ENCODE measurements at places on chromosomes 7 and 10.
A peak's percentile ranks its signal among the peaks of the same experiment; 100 is the strongest.

- H3K4me3 ChIP-seq, result no peak overlapping the region
- no peak for DNase-seq
- H3K27me3 ChIP-seq, result no peaks in the 10 kb centered on the region
- no peaks in the 10 kb centered on the region for H3K36me3 ChIP-seq
- no peaks in the 10 kb centered on the region for H3K4me1 ChIP-seq
These were observed 88.4 kb downstream of the FAS start for GRCh38 chr10:89078724-89079672.

- H3K36me3 ChIP-seq, result no peaks in the 10 kb centered on the region
- no peak overlapping the region for H3K27ac ChIP-seq
- H3K4me3 ChIP-seq, result no peak overlapping the region
These were observed 96.8 kb downstream of the DKK1 start for GRCh38 chr10:52410916-52411315.

- no peaks in the 10 kb centered on the region for H3K4me1 ChIP-seq
- no peak overlapping the region for H3K4me3 ChIP-seq
- H3K27ac ChIP-seq, result no peak overlapping the region
- no peak for DNase-seq
- H3K27me3 ChIP-seq, result no peaks in the 10 kb centered on the region
These were observed 436.0 kb downstream of the PAXIP1 start for GRCh38 chr7:154566877-154567276.

- no peak for DNase-seq
- H3K36me3 ChIP-seq, result no peaks in the 10 kb centered on the region
- H3K27me3 ChIP-seq, result no peaks in the 10 kb centered on the region
- no peaks in the 10 kb centered on the region for H3K4me1 ChIP-seq
These were observed 256.0 kb upstream of the TCERG1L start for GRCh38 chr10:131567279-131568162.

GRCh38 chr7:129343099-129343700, 91.0 kb upstream of the STRIP2 start:
- H3K27me3 ChIP-seq, result no peaks in the 10 kb centered on the region
- no peaks in the 10 kb centered on the region for H3K4me1 ChIP-seq
- no peaks in the 10 kb centered on the region for H3K36me3 ChIP-seq
- no peak for DNase-seq

DNA sequence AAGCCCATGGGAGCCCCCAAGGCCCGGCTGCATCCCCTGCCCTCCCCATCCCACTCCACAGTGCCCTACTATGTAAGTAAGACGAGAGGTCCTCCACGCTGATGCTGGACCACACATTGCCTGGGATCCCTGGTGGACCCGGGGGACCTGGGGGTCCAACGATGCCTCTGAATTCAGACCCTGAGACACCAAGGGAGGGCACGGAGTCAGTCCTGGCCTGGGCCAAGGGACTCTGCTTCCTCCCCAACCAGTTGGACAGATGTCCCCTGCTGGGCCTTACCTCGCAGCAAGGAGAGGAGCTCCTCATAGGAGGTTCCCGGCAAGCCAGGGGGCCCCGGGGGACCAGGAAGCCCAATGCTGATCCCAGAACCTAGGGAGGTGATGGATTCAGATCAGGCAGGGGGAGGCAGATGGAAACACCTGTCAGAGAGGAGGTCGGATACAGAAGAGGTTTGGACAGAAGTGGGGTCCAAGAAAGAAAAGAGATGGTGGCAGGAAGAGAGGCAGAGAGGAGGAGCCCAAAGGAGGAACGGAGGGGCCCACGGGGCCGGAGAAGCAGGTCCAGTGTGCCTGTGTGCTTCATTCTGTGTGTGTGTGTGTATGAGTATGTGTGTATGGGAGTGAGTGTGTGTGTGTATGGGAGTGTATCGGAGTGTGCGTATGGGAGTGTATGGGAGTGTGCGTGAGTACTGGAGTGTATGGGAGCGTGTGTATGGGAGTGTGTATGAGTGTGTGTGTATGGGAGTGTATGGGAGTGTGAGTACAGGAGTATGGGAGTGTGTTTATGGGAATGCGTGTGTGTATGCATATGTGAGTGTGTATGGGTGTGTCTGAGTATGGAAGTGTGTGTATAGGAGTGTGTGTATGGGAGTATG, 50.2 kb downstream of the COL17A1 start:
- no peaks in the 10 kb centered on the region for H3K27me3 ChIP-seq
- H3K4me3 ChIP-seq, result no peak overlapping the region
- H3K27ac ChIP-seq, result no peak overlapping the region
- H3K4me1 ChIP-seq, result no peaks in the 10 kb centered on the region
- H3K36me3 ChIP-seq, result peaks cover 3% of the 10 kb centered on the region
- DNase-seq, result no peak

DNA sequence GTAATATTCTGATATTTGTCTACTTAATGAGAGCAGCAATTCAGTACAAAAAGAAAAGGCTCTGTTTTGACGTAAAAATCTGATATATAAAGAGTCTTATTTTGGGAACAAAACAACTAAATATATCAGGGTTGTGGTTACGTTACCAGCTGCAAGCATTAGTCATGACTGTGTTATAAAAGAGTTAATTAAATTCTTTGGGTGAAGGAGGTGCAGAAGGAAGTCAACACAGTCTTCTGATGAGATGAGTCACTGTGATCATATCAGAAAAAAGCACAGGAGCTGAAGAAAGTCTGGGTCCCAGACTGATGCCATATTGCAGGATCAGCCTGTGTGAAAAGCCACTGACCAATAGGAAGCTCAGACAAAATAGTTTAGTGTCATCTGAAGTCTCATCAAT, 234.3 kb upstream of the TEX47 start:
- no peak overlapping the region for H3K27ac ChIP-seq
- H3K4me3 ChIP-seq, result no peak overlapping the region
- H3K27me3 ChIP-seq, result no peaks in the 10 kb centered on the region
- no peaks in the 10 kb centered on the region for H3K36me3 ChIP-seq
- no peak for DNase-seq

DNA sequence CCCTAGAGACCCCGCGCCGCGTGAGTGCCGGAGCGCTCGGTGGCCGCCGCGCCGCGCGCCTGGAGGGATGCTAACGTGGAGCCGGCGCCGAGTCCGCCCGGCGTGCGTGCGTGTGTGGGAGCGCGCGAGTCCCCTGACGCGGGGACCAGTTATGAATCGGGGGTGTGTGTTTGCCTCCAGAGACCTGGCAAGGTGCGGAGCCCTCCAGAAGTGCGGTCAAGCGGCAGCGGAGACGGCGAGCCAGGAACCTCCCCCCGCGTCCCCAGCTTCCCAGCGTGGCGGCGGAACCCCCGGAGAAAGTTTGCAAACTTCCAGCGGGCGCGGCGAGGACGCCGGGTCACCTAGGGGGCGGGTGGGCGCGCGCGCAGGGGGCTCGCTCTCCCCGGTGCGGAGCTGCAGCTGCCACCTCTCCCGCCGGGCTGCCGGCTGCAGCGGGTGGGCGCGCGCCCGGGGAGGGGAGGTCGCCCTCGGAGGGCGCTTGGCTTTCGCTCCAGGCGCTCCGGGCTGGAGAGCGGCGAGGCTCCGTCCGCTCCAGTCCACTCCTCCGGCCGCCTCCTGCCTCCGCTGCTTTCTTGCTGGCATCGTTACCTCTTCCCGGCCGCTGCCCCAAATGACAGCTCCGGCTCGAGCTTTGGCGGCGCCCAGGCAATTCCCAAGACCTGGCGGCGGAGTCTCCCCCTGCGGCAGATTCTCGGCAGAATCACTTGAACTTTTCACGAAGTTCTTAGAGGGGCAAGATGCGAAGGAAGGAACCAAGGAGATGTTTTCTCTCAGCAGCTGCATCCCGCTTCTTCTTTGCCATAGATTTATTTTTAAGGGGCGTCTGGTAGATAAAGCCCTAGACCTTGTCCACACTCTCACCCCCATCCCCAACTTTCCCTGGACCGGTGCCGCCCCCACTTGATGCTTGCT, 2.3 kb upstream of the CREB5 start:
- H3K27ac ChIP-seq, result peak overlapping the region; percentile 81
- H3K27me3 ChIP-seq, result peaks cover 64% of the 10 kb centered on the region
- peaks cover 38% of the 10 kb centered on the region for H3K4me1 ChIP-seq
- peak overlapping the region; percentile 52 for H3K4me3 ChIP-seq

GRCh38 chr10:21243748-21244257, 281.7 kb downstream of the SKIDA1 start:
- H3K36me3 ChIP-seq, result no peaks in the 10 kb centered on the region
- H3K27me3 ChIP-seq, result no peaks in the 10 kb centered on the region
- no peaks in the 10 kb centered on the region for H3K4me1 ChIP-seq
- no peak overlapping the region for H3K4me3 ChIP-seq

GRCh38 chr10:86932674-86933073, 24.7 kb downstream of the MMRN2 start:
- H3K27ac ChIP-seq, result peak overlapping the region; percentile 7
- no peak overlapping the region for H3K4me3 ChIP-seq
- DNase-seq, result no peak
- H3K36me3 ChIP-seq, result no peaks in the 10 kb centered on the region

- H3K4me1 ChIP-seq, result no peaks in the 10 kb centered on the region
- H3K27ac ChIP-seq, result no peak overlapping the region
- H3K4me3 ChIP-seq, result no peak overlapping the region
- no peak for DNase-seq
These were observed 64.6 kb downstream of the HERC4 start for GRCh38 chr10:68010426-68010940.

GRCh38 chr7:79504607-79505389, 51.3 kb upstream of the MAGI2 start:
- no peaks in the 10 kb centered on the region for H3K27me3 ChIP-seq
- H3K4me3 ChIP-seq, result no peak overlapping the region
- no peak for DNase-seq
- H3K4me1 ChIP-seq, result no peaks in the 10 kb centered on the region
- no peaks in the 10 kb centered on the region for H3K36me3 ChIP-seq

DNA sequence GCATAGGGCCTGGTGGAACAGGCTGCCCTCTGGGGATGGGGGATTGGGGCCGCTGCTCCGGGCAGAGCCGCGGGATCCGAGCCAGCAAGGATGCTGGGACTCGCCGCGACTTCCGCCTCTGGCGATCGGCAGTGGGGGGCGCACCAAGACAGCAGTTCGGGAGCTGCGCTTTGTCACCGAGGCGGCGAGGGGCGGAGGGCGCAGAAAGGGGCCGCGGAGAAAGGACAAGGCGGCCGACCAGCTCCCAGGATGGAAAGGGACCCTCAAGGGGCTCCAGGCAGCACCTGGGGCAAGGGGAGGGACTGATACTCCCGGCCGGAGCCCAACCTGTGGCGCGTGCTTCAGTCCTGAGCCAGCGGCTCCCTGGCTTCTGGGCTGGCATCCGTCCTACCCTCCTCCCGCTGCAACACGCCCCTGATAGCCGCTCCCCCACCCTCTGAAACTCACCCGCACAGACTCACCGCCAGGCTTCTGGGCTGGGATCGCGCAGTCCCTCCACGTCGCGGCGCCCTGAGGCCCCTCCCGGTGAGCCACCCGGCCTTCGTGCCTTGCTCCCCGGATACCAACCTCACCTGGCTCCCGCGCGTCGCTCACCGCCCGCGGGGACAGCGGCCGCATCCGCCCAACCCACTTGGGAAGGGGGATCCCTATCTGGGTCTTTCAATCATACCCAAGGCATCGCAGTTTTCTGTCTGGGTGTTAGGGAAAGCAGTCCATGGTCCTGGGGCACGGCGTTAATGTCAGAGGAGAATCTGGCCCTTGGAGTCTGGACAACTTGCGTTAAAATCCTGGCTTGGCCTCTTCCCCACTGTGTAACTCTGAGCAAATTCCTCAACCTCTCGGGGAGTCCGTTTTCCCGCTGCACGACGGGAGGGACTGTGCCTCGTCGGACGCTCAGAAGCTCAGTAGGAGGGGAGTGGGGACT, 7.0 kb upstream of the EVX1 start:
- peaks cover 18% of the 10 kb centered on the region for H3K4me1 ChIP-seq
- DNase-seq, result no peak
- no peak overlapping the region for H3K27ac ChIP-seq
- H3K27me3 ChIP-seq, result peaks cover 29% of the 10 kb centered on the region
- peak overlapping the region; percentile 24 for H3K4me3 ChIP-seq
- no peaks in the 10 kb centered on the region for H3K36me3 ChIP-seq

GRCh38 chr10:47360419-47361040, 12.4 kb downstream of the RBP3 start:
- no peak overlapping the region for H3K4me3 ChIP-seq
- H3K36me3 ChIP-seq, result no peaks in the 10 kb centered on the region
- DNase-seq, result no peak
- no peaks in the 10 kb centered on the region for H3K27me3 ChIP-seq
- no peaks in the 10 kb centered on the region for H3K4me1 ChIP-seq

DNA sequence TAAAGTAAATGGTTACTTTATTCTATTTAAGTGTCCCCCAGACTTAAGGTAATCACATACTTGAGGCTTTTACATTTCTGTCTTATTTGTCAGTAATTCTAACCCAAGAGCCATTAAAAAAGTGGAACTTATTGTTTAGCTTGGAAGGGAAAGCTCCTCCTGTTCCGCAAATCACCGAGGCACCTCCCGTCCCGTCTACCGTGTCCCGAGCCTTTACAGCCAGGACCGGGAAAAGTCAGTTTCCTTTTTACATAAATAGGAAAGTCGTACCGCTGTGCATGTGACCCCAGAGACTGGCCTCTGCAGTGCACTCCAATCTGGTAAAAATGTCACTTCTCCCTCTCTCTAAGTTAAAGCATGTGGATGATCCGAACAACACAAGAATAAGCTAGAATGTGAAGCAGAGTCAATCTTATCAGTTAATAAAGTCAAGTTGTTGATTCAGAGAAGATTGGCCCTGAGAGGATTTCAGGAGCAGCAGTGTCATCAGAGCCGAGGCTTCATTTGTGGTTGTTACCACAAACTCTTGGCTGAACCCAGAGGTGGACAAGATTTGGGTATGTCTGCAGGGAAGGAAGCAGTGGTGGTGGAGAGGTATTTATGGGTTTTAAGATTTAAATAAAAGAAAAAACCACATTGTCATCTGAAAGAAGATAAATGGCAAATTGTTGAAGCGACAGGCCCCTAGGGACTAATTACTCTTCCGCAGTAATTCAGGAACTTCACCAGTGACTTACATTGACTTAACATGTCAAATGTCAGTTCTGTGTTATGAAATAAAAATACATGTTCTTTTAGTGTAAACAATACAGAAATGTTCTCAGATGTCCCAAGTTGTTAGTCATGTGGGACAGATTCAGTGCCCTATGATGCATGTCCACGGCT, 316.6 kb upstream of the ZNF32 start:
- H3K4me1 ChIP-seq, result peaks cover 18% of the 10 kb centered on the region
- H3K27ac ChIP-seq, result peak overlapping the region; percentile 32
- no peak for DNase-seq
- H3K36me3 ChIP-seq, result no peaks in the 10 kb centered on the region

GRCh38 chr10:122495406-122496340, 34.3 kb downstream of the HTRA1 start:
- no peaks in the 10 kb centered on the region for H3K27me3 ChIP-seq
- no peaks in the 10 kb centered on the region for H3K36me3 ChIP-seq
- peak overlapping the region; percentile 76 for H3K27ac ChIP-seq
- peaks cover 22% of the 10 kb centered on the region for H3K4me1 ChIP-seq
- no peak overlapping the region for H3K4me3 ChIP-seq

DNA sequence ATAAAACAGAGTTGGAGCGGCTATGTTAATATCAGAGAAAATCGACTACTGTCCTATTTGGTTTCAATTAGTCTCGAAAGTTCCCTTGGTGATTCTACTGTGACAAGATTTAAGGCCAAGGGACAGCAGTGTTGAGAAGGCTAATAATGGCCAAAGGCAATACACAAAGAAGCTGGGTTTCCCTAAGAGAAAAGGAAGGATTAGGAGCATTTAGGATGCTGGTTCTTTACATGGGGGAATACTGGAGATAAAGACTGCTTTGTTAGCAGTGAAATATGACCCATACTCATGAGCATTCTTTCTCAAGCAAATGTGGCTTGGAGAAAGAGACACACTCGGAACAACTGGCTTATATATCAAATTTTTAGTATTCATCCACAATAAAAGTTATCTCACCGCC, 32.2 kb downstream of the IQUB start:
- H3K4me3 ChIP-seq, result no peak overlapping the region
- H3K36me3 ChIP-seq, result no peaks in the 10 kb centered on the region
- H3K27ac ChIP-seq, result no peak overlapping the region
- H3K4me1 ChIP-seq, result no peaks in the 10 kb centered on the region

Measured in esophagus squamous epithelium (tissue), 5 donors.